Activated T-cell treated with anti-CD3 and anti-CD28 coated beads, Interleukin-2, amount 50 U/mL, for 24 hours (primary cell): ENCODE measurements at places on chromosomes 11 and 22.

DNA sequence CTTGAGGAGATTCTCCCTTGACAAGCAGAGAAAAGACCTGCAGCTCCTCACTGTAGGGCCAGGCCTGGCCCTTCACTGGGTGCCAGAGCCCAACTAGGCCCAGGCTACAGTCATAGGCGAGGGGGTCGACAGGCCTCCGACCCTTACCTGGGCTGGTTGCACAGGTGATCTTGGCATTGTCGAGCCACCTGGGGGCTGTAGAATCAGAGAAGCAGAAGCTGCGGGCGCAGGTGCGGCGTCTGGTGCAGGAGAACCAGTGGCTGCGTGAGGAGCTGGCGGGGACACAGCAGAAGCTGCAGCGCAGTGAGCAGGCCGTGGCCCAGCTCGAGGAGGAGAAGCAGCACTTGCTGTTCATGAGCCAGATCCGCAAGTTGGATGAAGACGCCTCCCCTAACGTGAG is 6.9 kb upstream of the RAB1B start:
- DNase-seq = no peak

DNA sequence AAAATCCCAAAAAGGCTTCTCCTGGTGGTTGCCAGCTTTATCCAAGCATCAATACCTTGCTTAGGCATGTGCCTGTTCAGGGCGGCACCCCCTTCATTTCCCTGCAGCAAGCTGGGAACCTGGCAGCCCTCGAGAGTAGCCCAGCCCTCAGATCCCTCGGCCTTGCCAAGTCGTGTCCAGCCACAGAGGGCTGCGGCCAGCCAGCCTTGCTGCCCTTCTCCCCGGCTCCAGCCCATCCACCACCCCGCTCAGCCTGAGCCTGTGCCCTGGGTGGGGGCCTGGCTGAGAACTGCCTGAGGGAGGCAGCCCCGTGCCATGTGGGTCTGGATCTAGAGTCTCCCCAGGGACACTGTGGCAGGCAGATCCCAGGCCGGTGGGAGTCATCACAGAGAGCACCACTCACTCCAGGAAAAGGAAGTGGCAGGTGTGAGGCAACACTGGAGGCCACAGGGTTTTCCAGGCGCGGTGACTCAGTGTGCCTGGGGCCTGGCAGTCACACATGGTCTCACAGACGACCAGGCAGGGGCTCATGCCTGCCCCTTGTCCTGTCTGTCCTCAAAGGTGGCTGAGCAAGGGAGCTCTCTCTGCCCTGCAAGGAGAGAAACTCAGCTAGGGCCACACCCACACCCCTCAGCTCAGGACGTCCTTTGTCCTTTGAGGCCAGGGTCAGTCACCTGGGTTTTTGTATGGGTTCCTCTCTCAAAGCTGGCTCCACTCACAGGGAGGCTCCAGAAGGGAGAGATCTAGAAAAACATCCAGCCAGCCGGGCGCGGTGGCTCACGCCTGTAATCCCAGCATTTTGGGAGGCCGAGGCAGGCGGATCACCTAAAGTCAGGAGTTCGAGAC is 12.2 kb upstream of the CDC42BPG start:
- peak; percentile 76 for DNase-seq

DNA sequence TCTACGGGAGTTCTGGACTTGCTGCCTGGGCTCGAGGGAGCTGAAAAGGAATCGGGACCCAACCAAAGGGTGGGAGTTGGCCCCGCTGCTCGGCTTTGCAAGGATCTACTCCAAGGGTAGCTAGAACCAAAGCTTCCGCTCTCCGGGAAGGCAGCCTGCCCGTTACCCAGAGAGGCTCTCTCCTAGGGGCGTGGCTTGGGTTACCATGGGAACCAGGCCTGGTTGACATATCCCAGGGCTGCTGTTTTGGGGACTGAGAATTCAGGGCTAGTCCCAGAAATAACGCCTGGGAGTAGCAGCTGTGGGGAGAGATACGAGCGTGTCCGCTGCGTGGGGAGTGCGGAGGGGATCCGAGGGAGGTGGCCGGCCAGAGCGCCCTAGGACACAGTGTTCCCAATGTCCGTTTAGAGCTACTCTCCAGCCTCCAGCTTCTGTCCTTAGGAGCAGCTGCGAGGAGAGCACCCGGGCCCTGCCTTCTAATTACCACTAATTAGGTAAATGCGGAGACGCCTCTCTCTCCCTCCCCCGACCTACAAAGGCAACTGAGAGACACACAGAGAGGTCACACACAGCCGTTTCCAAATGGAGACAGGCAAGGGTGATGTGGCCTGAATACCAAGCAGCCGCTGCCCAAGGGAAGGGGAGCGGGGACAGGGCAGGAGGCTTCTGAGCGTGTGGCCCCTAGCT is 141.6 kb upstream of the CADM1 start:
- DNase-seq = no peak

GRCh38 chr22:38187413-38188212 is 6.0 kb upstream of the PLA2G6 start:
- DNase-seq = no peak

- DNase-seq = no peak
Measured at GRCh38 chr11:120929090-120929489, 94.8 kb upstream of the TBCEL start.

DNA sequence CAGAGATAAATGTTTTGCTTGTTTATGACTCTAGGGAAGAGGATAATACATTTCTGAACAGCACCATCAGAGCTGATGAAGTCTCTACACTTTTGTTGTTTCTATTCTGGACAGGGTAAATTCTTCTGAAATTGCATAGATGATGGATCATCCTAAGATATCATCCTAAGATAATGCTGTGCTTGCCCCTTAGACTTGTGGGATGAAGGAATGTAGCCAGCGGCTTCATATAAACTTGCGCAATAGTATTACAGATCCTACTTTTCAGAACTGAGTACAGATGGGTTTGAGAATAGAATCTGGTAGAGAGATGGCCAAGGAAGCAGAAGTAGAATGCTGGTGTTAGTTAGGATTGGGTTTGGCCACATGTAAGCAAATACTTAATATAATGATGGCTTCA is 61.0 kb downstream of the NCAM1 start:
- no peak for DNase-seq

DNA sequence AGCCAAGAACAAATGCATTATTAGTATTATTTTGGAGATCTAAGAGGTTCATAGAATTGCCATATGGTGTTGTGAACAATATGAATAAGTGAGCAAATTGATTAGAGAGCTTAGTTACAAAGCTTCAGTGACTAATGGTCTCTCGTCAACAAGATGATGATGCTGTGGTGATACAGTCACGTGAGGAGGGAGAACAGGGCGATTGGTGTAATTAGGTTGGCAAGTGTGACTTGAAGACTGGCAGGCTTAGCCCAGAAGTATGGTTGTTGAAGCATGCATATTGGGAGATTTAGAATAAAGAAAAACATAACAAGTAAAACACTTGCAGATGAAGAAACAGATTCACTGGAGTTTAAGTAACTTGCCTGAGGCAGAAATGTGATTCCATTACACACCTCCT is 100.6 kb upstream of the SORL1-AS1 start:
- no peak for DNase-seq

GRCh38 chr11:100878474-100878873 is 191.4 kb downstream of the ARHGAP42 start:
- DNase-seq = no peak

DNA sequence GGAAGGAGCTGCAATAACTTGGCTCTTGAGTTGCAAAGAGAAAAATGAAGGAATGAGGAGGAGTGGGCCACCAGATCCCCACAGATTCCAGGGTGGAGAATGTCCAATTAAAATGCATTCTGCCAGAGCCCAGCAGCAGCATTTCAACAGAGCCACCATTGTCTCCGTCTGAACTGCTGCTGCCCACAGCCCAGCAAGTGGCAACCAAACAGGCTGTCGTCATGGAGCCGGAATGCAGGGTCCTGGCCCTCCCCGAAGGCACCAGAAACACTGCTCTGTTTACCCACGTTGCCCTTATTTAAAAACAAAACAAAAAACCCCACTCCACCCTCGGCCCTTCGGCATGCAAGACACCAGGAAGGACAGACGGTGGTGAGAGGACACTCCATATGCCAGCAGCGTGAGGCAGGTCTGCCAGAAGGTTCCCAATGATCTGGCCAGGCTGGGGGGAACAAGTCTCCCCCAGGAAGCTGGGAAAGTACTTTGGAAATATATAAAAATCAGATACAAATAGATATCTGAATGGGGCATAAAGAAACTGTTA is 32.5 kb downstream of the PLEKHA7 start:
- DNase-seq = no peak

- DNase-seq = no peak
Measured at GRCh38 chr11:16936643-16937042, 77.6 kb downstream of the PLEKHA7 start.

- no peak for DNase-seq
Measured at GRCh38 chr22:48250286-48250895, 1487.9 kb downstream of the TBC1D22A start.

DNA sequence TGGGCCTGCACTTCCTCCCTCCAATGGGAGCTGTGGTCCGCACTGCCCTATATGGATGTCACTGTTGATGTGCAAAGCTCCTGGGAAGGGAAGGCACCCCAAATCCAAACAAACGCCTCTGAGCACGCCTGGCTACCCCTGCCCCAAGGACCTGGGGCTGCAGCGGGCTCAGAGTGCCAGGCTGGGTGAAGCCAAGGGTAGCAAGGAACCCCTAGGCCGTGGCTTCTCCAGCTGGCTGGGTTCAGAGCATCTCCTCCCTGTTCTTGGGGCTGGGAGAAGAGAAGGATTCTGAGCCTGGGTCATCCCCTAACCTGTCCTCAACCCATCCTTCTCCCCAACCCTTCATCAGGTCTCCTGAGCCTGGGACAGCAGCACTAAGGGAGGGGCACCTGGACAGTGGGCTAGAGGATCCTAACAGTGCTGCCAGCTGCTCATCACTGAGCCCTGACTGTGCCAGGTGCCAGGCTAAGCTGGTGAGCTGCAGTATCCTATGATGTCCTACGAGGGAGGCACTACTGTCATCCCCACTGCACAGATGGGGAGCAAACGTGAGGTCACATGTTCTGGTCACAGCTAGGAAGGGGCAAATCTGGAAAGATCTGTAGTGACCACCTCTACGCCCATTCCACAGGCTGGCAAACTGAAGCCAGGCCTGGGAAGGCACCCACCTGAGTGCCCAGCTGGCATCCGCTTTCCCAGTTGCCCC is 3.0 kb downstream of the SSTR3 start:
- peak; percentile 30 for DNase-seq

GRCh38 chr22:30279046-30279788 is 10.1 kb downstream of the CASTOR1 start:
- no peak for DNase-seq

- peak; percentile 88 for DNase-seq
Measured at GRCh38 chr11:117828611-117829368, 4.2 kb upstream of the FXYD2 start.

GRCh38 chr11:14237444-14237961 is 121.5 kb downstream of the RRAS2 start:
- no peak for DNase-seq

DNA sequence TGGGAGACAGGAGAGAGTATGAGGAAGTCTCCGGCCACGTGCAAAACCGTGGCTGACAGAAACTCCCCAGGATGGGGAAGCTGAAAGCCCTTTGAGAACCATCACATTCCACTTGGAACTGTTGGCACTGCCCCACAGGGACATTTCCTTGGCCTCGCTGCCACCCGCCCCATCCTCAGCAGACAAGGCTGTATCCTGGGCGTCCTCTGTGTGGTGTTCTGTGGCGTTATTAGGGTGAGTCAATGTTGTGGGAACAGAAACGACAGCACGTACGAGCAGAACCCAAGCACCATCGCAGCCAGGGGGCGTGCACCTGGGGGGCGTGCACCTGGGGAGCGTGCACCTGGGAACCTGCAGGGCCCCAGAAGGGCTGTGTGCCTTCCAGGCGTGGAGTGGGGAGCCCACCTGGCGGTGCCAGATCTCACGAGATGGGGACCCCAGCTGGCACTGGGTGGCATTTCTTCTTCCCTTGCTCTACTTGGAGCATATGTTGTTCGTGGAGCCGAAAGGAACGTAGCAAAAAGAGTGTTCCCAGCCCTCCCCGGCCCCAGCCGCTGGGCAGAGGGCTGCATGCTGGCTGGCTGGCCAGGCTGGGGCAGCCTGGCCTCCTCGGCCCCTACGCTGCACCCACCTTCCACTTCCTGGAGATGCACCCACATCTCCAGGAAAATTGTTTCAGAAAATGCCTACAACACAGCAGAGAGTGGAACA is 35.4 kb downstream of the NFAM1 start:
- DNase-seq = no peak

- DNase-seq = no peak
Measured at GRCh38 chr22:31574055-31574670, 77.8 kb downstream of the SFI1 start.

- no peak for DNase-seq
Measured at GRCh38 chr22:22109693-22110466, 127.3 kb upstream of the TOP3B start.

DNA sequence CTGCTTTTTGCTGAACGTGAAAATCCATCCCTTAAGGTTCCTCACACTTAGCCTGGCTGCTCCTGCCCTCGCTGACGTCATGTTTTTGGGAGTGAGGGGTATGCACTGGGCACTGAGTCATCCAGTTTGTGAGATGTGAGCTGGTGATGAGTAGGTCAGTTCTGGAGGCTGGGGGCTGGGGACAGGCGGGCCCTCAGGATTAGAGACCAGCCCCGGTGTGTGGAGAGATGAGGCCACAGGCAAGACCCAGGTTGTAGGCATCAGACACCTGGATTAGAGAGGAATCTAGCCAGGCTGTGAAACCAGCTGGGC is 9.2 kb downstream of the KCNC1 start:
- DNase-seq = no peak

DNA sequence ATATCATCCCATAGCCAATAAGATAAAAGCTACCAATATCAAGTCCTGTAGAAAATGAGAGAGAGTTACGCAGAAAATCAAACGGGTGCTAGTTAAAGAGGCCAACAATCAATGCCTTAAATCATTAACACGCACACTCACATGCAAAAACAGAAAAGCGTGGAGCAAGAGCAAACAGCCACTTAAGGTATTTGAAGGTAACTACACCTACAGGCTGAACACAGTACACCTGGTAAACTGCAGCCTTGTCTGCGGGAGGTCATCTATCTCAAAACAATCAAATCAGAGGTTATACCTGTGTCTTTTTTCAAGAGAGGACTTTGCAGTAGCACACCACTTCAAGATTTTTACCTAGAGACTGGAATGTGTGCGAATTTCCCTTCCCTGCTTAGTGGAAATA is 23.6 kb downstream of the SLC35F2 start:
- no peak for DNase-seq

DNA sequence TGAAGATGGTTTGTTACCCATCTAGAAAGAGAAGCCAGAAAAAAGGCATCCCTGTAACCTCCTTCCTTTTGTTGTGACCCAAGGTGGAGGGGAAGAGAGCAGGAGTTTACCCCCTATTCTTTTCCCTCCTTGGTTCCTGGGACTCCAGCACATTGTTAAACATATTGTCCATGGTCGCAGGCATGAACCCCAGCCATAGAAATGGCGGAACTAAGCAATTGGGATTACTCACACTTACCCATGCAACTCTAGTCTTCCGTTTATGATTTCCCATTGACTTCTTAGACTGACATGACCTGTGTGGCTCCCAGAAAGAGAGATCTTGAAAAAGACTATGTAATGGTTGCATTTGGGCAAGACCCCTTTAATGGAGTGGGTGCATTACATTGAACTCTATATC is 45.4 kb downstream of the OR4C46 start:
- no peak for DNase-seq

DNA sequence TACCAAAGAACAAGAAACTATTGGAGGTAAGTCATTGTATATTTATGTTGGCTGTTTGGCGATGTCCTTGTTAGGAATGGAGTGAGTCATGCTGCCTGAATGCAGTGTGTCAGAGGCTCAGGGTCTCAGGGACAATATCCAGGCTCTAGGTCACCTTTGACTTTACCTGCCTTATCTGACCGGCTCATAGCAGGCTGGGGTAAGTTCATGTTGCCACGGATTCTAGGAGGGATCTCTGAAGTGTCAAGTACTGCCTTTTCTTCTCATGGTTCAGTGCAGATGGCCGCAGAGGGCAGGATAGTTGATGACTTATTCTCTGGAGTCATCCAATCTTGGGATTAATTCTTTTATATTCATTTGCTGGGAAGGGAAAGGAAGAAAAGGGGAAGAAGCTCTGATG is 53.2 kb downstream of the SPON1 start:
- DNase-seq = no peak
